Right ventricle myocardium superior (tissue), 1 donor: ENCODE measurements at places on chromosomes 13 and 19. TPM values are rescaled to one million over a fixed set of nuclear protein-coding genes. Genes with fewer than 3 reads are reported as not detected.

ZGLP1 gene
- 0.91 TPM for total RNA-seq

PODNL1 gene
- 3.1 TPM for total RNA-seq

OLFM4 gene
- 0.40 TPM for total RNA-seq

PSMC4 gene
- total RNA-seq = 64.8 TPM

DNA sequence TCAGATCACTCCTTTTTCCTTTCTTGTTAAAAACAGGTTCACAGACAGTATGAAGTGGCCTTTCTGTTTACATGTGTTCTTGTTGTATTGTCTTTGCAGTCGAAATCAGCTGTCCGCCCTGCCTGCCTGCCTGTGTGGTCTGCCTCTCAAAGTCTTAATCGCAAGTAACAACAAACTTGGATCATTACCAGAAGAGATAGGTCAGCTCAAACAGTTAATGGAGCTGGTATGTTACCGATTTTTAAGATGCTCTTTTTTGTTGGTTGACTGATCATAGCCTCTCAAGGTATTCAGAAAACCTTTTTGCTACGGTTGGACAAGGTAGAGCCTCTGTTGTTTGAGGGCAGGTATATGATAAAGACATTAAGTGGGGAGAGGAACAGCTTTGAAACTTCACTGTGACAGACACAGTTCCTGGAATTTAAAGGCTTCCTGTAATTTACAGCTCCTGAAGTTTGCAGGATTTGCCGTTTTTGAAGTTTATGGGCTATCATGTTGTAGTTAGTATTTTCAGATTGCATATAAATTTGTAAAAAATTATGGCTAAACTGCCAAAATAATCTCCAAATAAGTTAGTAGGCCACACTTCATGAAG lies 116.1 kb downstream of the LRCH1 start:
- no peak for DNase-seq

DNA sequence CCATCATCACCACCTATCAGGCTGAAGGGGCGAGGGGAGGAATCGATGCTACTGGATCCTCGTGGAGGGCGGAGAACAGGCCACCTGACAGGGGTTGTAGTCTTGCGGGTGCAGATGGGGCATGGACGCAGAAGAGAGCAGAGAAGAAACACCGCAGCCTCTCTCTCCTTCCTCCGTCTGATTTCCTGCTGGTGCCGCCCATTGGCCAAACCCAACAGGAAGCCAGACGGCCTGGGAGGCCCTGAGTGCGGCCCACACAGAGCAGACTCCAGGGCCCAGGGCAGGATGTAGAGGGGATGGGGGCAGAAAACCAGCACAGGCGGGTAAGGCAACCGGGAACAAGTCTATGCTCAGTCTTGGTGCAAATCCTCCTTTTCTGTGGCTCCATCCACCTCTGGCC lies 15.4 kb downstream of the CEBPA start:
- DNase-seq = no peak
